Muscle of arm (tissue), 14 donors: ENCODE measurements at places on chromosomes 5 and 9. TPM values are rescaled to one million over a fixed set of nuclear protein-coding genes. Genes with fewer than 3 reads are reported as not detected.
A peak's percentile ranks its signal among the peaks of the same experiment; 100 is the strongest.

MSANTD3 gene
- polyA plus RNA-seq = 18.6 TPM

UNC5A gene
- polyA plus RNA-seq = 1.8 TPM

DNA sequence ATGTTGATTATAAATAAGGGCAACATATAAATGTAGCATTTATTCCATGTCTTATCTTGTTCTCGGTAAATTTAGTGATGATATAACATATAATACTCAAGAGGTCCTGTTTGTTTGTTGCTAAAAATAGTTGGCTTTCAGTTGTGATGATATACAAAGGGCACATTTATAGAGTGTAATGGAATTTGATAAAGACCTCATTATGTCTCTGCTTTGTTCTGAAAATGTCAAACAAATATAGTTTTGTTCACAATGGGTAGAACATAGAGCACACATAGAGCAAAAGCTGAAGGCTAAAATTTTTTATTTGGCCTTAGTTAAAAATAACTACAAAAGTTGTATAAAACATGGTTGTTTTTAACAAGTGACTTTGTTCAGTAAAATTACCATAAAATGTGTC, 477.1 kb upstream of the SMC2 start:
- DNase-seq = no peak

DNA sequence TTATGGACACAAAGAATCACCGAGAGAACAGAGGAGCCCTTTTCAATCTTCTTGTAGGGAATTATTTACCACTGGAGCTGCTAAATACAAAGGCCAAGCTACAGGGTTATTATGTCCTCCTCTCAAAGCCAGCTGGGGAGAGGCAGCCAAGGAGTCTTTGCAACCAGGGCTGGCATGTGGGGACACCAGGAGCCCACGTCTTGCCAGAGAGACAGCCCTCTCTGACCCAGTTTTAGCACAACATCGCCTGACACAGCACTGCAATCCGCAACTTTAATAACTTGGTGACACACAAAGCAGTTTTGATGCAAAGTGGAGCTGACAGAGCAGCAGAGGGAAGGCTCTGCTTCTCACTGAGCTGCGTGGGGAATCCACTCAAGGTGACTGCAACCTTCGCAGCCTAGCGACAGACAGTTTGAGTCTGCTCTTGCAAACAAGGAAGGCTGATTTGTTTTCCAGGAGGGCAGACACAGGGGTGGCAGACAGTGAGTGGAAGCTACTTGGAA, 33.6 kb downstream of the TLR4 start:
- no peak for DNase-seq

- no peak for DNase-seq
These were observed 445.0 kb upstream of the PIK3R1 start for GRCh38 chr5:67770431-67771025.

DNA sequence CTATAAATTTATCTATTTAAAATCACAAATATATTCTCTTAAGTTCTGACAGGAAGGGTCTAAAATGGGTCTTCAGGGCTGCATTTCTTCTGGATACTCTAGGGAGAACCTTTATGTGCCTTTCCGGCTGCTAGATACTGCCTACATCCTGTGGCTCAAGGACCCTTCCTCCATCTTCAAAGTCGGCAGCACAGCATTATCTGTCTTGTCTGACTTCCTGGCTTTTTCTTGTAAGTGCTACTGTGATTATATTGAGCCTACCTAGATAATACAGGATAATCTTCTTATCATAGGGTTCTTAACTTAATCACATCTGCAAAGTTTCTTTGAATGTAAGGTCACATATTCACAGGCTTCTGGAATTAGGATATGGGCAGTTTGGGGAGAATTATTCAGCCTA, 943.8 kb upstream of the TYRP1 start:
- DNase-seq = no peak

GRCh38 chr5:157778121-157778805, 34.8 kb downstream of the LSM11 start:
- DNase-seq = no peak

GRCh38 chr9:104177676-104178075, 83.6 kb downstream of the SMC2 start:
- no peak for DNase-seq

DNA sequence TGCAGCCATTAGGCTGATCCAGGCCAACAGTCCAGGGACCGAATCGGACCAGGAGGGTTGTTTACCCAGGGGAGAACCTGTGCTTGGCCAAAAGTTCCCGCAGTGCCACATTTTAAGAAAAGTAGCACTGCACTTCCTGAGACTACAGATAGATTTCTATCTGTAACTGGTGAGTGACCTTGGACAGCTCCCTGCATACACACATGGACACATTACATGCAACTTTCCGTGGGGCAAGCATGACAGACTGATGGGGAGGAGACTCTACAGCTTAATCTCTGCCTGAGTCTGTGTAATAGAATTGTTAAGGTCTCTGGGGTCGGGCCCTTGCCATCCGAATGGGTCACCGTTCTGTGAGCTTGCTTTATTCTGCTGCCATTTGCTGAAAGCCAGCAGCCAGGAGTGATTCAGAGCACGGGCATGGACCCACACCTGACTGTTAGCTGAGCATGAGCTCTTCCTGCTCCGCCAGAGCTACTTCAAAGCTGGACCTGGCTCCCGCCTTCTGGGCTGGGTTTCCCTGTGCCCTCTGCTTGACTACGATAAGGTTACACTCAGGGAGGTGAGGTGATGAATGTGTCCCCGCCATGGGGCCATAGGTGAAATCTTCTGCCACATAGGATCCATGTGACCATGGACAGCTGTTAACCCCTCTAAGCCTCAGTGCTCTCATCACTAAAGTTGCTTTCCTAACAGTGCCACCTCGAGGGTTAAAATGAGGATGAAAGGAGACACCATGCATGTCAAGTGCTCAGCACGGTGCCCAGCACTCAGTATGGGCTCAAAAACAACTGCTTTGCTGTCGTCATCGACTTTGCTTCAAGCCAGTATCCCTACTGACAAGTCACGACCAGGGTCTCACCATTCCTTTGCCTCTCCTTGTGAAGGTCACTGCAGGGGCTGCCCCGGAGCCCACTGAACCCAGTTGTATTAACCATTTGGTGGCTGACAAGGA, 200.0 kb downstream of the MELK start:
- DNase-seq = peak; percentile 21

GRCh38 chr5:91257301-91257700, 125.8 kb downstream of the ARRDC3 start:
- no peak for DNase-seq

DNA sequence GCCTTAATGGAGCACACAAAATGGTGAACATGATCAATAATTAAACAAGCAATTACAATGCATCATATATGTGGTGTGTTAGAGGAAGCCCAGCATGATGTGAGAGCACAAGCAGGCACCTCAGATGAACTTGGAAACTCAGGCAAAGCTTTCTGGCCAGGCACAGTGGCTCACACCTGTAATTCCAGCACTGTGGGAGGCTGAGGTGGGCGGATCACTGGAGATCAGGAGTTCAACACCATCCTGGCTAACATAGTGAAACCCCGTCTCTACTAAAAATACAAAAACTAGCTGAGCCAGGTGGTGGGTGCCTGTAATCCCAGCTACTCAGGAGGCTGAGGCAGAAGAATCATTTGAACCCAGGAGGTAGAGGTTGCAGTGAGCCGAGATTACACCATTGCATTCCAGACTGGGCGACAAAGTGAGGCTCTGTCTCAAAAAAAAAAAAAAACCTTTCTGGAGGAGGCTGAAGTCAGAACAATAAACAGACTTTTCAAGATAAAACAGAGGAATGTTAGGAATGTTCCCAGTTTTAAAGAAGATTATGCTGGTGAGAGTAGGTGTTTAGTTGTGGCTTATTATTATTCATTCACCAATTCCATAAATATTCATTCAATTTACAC, 159.4 kb downstream of the CEMIP2 start:
- no peak for DNase-seq
